ENCODE measurements at places on chromosomes 5 and 9.

DNA sequence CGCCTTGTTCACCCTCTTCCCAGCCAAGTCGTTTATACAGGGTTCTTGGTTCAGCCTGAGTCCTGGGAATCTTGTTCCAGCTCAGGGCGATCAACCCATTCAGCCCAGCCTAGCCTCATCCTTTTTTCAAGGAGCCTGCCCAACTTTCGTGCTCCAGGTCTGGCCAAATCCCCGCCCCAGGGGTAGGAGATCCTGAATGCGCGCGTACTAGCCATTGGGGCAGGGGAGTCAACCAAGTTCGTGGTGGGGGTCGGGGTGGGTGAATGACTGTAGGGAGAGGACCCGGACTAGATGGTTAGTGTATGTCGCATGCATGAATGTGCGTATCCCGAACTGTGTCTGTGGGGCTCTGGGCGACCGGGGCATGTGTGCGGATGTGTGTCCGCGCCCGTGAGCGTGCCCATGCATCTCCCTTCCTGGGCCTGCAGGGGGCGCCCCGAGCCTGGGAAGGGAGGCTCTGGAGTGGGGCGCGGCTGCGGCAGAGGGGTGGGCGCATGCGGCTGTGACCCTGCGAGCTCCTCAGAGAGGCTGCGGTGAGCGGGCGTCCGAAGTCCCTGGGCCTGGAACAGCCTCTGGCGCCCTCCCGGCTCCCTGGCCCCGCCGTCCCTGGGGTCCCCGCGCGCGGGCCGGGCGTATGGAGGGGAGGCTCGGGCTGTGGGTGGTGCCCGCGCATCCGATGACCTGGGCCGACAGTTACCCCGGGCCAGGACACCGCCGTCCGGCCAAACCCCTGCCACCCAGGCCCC is 8.7 kb downstream of the CCL21 start:
- peak; percentile 84 for DNase-seq

DNA sequence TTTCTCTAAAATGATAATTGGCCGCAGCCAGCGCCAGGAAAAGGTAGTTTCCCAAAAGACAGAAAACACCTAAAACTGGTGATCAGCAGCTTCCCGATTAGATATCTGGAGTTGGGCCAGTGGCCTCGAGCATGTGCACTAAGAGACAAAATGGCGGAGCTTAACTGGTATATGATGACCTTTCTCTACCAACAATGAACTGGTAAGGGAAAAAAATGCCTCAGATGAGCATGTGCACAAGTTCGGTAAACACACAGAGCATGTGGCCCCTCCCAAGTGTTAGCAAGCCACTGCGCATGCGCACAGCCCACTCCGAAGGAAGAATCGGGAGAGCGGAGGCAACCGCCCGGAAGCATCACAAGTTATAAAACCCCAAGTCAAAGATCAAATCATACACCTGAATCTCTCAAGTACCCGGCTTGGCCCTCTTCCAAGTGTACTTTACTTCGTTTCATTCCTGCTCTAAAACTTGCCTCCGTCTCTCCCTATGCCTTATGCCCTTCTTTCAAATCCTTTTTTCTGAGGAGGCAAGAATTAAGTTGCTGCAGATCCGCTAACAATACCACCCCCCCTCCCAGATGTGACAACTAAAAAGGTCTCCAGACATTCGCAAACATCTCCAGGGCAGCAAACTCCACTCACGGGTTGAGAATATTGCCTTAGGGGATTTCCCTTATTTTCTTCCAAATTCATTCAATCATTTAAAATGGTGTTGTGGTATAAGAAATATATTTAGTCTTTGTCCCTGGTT is 15.0 kb upstream of the PTBP3 start:
- peak; percentile 82 for DNase-seq

GRCh38 chr5:134242146-134242545 is 16.3 kb upstream of the PPP2CA start:
- DNase-seq, result no peak

GRCh38 chr9:72704688-72705375 is 183.4 kb downstream of the TMC1 start:
- no peak for DNase-seq

DNA sequence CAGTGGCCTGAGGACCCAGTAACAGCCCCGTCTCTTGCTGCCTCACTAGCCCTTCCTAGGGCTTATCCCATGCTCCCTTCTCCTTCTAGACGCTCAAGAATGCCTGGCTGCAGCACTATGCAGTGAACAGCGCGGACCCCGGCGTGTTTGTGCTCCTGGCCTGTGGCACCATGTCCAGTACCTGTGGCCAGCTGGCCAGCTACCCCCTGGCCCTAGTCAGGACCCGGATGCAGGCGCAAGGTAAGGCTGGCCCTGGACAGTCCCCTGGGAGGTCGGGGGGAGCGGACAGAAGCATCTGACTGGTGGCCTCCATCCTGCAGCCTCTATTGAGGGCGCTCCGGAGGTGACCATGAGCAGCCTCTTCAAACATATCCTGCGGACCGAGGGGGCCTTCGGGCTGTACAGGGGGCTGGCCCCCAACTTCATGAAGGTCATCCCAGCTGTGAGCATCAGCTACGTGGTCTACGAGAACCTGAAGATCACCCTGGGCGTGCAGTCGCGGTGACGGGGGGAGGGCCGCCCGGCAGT is 20.5 kb downstream of the PTGES2 start:
- no peak for DNase-seq

- no peak for DNase-seq
These were observed 47.9 kb upstream of the SNAPC3 start for GRCh38 chr9:15374825-15375224.

- no peak for DNase-seq
These were observed 105.6 kb downstream of the ARSB start for GRCh38 chr5:78879516-78879915.

GRCh38 chr9:14399756-14400657 is 86.1 kb upstream of the NFIB start:
- no peak for DNase-seq

- DNase-seq, result no peak
These were observed 62.2 kb upstream of the PPARGC1B start for GRCh38 chr5:149667829-149668330.

DNA sequence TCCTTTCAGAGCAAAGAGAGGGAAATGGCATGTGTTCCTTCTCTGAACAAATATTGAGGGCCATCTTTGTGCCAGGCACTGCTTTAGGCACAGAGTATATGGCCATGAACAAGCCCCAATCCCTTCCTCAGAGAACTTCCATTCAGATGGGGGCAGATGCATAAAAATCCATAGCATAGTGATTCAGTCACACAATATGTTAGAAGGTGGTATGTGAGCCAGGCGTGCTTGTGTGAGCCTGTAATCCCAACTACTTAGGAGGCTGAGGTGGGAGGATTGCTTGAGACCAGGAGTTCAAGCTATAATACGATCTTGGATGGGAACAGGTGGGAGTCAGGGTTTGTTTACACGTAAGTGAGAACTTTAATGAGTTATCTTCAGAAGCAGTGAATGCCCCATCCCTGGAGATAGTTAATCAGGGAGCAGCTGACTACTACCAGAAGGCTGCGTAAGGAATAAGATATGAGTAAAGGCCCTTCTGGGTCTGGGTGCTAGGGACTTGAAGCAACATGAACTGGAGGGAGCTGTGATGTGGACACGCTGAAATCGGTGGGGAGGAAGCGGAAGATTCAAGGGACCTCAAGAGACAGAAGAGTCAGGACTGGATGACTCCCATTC is 27.1 kb downstream of the NANS start:
- no peak for DNase-seq

GRCh38 chr9:1759009-1759408 is 256.1 kb upstream of the SMARCA2 start:
- DNase-seq, result no peak

Measured in activated CD4-positive, alpha-beta T cell treated with anti-CD3 and anti-CD28 coated beads, Interleukin-2, Interleukin-6, amounts not matched to agents 100 ng/mL and 50 ng/mL, durations not matched to agents 16 hours and 8 hours (primary cell).